ENCODE measurements at places on chromosomes 7 and 10. TPM values are rescaled to one million over a fixed set of nuclear protein-coding genes. Genes with fewer than 3 reads are reported as not detected.

GRCh38 chr10:126533644-126534043 lies 136.8 kb downstream of the C10orf90 start:
- no peak for DNase-seq

DNA sequence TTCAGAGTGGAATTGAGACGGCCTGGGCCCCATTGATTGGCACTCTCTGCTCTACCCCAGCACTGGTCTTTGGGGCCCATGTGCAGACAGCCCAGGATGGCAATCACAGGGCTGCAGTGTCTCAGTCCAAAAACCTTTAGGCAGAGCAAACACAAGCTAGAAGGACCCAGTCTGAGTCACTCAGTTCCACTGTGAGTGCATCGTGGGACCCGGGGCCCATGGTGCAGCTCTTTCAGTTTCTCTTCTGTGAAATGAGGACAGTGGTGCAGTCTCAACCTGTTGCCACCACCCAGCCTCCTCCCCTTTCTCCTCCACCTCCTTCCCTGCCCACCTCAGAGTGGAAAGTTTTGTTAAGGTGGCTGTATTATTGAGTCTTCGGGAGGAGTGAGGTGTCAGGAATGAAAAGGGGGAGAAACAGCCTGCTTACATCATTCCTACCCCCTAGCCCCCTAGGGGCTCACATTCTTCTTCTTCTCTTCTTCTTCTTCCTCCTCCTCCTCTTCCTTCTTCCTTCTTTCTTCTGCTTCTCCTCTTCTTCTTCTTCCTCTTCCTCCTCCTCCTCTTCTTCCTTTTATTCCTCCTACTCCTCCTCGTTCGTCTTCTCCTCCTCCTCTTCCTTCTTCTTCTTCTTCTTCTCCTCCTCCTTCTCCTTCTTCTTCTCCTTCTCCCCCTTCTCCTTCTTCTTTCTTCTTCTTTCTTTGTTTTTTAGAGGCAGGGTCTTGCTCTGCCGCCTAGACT lies 19.5 kb upstream of the CARD11 start:
- DNase-seq, result no peak

DNA sequence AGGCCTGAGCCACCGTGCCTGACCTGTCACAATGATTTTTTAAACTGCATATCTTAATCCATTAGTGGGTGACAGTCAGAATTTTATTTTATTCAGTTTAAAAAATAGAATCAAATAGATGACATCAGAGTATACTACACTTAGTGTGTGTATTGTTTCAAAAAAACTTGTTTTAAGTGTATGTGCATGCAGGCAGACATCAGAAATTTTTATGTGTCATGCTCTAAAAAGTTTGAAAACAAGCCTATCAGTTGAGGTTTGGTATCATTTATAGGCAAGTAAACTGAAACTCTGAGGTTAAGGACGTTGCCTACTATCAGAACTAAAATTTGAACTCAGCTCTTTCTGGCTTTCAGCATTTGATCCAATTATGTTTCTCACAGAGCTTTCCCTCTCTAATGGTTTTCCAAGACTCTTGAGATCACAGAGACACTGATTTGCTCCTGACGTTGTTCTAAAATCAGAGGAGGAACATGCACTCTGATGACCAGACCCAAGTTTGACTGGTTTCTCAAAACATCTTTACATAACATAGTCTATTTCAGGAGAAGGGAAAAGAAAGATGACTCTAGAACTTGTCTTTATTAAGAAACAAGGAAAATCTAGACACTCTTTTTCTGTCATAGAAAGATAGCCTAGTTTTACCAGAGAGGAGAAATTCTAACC lies 188.6 kb downstream of the AUTS2 start:
- DNase-seq, result no peak

GRCh38 chr7:154171422-154171821 lies 119.2 kb downstream of the DPP6 start:
- no peak for DNase-seq

DNA sequence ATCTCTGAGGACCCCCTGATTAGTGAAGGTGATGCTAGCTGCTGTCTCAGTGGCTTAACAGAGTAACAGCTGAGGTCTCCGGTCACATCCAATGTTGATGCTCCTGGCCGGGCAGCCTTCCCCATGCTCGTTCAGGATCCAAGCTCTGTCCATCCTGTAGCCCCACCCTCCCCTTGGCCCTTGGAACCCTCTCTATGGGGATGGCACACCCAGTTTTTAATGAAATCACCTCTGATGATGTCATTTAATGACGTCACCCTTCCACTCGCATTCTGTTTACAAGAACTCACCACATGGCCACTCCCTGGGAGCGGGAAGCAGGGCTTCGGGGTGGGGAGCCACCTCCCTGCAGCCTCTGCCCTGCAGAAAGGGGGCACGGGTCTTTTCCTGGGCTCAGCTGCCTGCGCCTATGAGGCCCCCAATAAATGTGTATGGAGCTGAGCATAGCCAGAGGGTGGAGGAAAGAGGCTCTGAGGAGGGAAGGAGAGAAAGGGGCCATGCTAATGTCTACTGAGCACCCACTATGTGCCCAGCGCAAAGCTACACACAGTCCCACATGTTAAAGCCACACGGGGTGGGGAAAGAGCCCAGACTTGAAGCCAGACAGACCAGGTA lies 95.5 kb downstream of the OAT start:
- DNase-seq, result no peak

DNA sequence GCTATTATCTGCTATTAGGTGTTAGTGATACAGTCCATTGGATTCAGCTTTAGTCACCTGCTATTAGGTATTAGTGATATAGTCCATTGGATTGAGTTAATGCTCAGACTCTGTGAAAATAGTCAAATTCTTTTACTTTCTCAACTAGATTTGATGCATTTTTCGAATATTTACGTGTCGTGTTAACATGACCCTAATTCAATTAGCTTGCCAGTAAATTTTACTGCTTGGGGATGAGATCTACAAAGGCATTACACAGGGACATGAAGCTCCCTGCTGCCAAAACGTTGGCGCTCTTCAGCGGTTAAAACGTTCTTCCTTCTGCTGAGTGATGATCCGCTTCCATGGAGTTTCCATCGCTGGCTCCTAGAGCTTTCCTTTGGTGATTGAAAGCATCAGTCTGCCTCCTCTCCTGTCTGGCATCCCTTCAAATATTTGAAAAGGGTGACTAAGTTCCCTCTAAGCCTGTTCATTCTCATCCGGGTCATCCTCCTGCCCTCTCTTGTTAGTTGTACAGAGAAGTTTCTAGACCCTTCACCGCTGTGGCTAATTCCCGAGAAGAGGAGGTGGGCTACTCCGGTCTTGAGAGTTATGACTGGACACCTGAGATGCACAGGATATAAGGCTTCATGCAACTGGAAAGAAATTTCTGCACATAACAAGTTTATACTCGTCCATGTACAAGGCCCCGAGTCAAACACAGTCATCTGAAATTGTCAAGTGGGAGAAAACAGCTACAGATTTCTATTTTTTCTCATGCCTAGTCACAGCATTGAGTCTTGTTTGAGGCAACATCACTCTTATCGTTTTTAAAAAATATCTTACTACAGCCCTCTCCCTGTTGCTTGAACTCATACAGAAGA lies 254.0 kb downstream of the KLF6 start:
- DNase-seq, result no peak

GRCh38 chr10:32347363-32348022 lies 535 bp upstream of the EPC1 start:
- DNase-seq, result no peak

DNA sequence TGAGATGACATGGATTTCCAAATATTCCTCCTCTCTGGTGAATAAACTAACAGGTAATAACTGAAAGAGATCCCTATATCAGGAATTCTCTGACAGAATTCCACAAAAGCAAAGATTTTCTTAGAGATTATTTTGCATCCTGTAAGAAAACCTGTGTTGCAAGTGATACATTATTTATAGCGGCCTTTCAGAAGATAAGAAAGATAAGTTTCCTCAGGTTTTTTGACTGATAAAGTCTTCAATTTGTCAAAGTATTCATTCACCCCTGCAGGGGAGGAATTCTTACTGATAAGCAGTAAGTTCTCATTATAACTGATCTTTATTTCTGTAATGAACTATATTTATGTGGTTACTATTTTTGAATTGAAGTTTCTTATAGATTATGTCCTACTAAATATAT lies 554.0 kb downstream of the ARL4A start:
- DNase-seq, result no peak

GRCh38 chr10:14032406-14032998 lies 298.2 kb downstream of the FRMD4A start:
- DNase-seq, result no peak

DNA sequence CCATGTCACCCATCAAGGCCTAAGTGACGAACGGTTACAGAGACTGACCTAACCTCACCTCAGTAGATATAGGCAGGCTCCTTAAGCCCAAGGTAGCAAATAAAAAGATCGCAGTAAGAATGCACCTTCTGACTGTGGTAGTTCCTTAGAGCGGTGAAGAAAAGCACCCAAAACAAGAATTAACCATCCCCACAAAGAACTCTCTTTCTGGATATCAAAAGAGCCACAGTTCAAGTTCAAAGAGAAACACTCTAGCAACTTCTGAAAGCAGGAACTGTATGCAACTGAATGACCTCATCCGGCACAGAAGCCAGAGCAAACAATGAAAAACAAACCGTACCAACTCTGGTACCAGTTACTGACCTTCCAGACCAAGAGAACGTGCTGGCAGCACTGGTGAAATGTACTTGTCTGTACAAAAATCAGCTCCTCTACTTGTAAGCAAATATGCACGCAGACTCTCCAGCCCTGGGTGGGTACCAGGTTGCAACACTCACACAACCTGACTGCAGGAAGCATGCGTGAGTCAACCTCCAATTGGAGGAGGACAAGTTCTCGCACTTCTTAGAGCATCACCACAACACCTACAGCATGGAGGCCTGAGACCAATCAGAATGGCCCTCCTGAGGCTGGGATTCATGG lies 202.7 kb downstream of the FAM107B start:
- no peak for DNase-seq

BBS9 gene
- polyA plus RNA-seq, result 15.5 TPM

ZNF722 gene
- polyA plus RNA-seq, result not detected
